Tibial nerve (tissue), 4 donors: ENCODE measurements at places on chromosomes 16 and 17. TPM values are rescaled to one million over a fixed set of nuclear protein-coding genes. Genes with fewer than 3 reads are reported as not detected.

Gene C16orf92
- not detected for total RNA-seq

Gene CRYBA1
- total RNA-seq, result not detected

DNA sequence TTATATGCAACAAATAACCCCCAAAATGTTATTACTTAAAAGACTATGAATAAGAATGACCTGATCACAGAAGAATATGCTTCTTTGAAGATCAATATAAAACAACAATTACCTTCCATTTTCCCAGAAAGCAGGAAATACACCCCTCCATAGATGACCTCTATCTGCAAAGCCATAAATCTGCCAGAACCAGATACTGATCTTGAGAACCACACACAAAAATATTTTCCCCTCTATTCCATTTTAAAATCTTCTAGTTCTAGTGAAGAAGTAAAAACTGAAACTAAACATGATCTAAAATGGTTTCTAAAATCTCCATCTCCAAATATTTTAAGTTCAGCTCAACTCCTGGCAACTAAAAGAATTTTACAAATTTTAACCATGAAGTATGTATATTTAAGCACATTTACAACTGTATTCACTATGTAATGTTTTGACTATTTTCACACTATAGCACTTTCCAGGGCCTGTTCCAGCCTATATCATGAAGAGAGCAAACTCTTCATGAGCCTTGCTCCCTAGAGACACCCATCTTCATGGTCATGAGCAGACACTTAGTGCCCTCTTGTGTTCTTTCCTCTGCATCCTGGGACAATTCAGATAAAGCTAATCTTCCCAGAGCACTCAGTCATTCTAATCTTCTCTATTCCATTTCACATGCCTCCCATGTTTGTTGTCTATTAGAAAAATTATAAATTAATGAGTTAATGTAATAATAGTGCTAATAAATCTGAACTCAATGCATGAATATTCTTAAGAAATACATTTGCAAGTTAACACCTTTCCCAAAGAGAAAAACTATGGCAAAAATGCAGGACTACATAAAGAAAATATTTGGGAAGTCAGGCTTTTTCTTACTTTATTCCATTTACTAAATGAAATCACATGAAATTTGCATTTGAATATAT lies 87.0 kb downstream of the HELZ start:
- no peaks in the 10 kb centered on the region for H3K27me3 ChIP-seq
- no peak overlapping the region for H3K4me3 ChIP-seq
- no peak for DNase-seq

GRCh38 chr17:67636834-67637520 lies 80.8 kb upstream of the NOL11 start:
- H3K27ac ChIP-seq, result no peak overlapping the region
- H3K4me1 ChIP-seq, result no peaks in the 10 kb centered on the region
- DNase-seq, result no peak
- H3K4me3 ChIP-seq, result no peak overlapping the region
- H3K27me3 ChIP-seq, result no peaks in the 10 kb centered on the region
- H3K36me3 ChIP-seq, result peaks cover 23% of the 10 kb centered on the region
